ENCODE measurements at places on chromosomes 4 and X.

GRCh38 chr4:109682875-109683274 lies 20.4 kb downstream of the CASP6 start:
- no peak for DNase-seq

GRCh38 chrX:80602036-80602860 lies 182.0 kb downstream of the TENT5D start:
- no peak for DNase-seq

DNA sequence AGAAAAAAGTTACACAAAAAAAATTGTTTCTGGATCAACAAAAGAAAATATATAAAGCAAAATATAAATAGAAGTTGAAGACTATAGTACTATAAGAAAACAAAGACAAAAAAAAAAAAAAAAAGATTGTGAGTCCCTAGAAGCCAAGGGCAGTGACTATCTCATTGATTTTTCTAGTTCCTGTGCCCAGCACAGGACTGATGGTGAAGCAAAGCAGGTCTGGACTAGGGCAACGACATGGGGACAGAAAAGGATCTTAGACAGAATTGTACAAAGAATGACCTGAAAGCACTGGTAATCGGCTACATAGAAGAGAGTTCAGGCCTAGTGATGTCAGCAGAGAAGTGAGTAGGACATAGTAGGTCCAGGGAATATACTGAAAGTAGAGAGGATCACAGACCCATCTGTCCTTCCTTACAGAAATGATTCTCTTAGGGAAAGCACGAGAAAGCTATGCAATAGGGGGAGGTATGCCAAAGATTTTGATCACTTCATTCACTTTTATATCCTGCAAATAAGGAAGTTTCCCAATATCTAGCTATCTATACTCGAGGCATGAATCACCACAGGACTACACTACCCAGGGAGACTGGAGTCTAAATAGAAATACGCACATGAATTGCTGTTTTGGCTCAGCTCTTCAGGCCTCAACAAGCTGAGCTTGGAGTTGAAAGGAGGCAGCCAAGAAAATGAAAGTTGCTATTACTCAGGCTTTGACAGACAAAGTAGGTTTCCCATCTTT lies 230.9 kb upstream of the GPC4 start:
- DNase-seq: no peak

DNA sequence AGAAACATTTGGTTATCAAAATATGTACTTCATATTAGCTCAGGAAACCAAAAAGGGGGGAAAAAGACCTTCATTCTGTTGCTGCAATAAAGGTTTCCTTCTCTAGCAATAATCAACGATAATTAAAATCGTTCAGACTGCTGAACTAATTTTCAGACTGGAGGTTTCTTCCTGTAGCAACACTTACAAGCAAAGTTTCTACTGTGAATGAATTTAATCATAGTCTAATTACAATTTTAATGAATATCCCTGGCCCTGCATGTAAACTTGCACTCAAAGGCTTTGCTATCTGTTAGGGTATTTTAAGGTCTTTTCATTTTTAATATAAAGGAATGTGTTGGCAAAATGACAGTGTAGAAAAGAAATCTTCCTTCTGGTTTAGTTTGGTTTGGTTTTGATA lies 265.2 kb downstream of the QDPR start:
- no peak for DNase-seq

DNA sequence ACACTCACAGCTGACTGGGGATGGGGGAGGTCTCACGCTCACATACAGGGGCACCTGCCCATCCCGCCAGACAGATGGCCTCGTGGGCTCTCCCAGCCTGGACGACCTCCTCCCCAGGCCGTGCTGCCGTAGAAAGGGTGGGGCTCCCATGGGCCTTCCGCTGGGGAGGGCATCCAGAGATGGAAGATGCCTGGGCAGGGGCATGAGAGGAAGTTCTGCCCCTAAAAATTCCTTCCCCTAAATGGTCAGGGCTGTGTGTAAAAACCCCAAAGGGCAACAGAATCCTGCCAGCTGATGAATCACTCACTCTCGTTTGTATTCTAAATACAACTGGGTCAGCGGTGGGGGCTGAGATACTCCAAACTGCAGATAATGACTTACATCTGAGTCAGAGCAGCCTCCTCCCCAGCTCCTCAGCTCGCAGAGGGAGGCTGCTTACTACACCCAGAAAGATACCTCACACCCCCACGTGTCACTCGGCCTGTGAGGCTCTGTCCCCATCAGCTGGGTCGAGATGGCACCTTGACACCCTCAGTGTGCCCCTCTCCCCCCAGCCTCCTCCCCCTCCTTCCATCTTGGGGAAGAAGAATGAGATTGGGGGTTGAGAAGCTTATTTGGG lies 10.1 kb downstream of the WDR1 start:
- DNase-seq: no peak

- DNase-seq: peak; percentile 38
Observed at GRCh38 chr4:113468165-113469022, 293.1 kb downstream of the CAMK2D start.

DNA sequence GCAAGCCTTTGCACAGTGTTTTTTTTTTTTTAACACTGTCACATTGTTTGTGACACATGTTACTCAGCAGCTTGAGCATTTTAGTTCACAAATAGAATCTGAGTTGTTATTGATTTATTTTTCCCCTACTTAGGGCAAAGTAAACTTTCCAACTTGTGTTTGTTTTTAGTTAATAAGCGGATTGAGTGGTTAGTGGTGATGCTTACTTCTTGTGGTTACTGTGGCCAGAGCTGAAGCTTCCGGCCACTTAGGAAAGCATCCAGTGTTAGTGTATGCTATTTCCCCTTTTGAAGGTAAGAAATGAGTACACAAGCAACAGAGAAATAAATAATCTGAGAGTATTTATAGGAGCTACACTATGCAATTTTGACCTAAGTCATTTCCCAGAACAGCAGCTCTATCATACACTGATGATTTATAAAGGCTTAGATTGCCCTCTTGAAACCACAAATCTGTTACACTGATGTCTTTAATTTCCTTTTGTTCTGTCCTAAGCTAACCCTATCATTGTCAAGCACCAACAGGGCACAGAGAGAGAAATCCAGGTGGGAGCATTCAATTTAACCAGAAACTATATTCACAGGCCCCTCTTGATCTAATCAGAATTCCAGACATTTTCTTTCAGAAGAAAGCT lies 2464.6 kb downstream of the PCDH7 start:
- no peak for DNase-seq

DNA sequence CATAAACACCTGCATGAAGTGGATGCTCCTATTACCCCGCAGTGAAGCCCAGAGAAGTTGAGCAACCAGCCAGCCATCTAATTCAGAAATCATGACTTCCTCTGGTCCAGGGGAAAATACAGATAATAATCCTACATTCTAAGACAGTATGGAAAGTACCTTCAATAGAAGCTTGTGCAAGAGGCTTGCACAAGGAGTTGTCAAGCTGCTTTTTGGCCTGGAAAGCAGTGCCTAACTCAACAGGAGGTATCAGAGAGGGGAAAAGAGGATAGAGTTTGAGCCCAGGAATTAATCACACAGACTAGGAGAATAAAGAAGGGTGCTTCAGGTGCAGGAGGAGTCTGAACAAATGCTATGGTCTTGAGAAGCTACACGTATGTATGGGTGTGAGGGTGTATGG lies 26.7 kb downstream of the TMEM192 start:
- DNase-seq: no peak

DNA sequence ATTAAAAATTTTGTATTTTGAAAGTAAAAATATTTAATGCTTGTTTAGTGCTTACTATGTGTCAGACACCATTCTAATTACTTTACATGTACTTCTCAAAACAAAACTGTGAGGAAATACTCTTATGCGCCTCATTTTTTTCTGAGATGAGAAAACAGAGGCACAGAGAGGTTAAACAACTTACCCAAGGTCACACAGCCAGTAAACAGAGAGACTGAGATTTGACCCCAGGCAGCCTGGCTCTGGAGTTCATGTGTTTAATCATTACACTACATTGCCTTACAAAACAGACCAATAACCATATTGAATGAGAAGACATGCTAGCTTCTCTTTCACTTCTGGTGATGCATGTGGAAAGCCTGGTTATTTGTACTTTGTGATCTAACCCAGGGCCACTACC lies 86.3 kb downstream of the IGSF1 start:
- no peak for DNase-seq

DNA sequence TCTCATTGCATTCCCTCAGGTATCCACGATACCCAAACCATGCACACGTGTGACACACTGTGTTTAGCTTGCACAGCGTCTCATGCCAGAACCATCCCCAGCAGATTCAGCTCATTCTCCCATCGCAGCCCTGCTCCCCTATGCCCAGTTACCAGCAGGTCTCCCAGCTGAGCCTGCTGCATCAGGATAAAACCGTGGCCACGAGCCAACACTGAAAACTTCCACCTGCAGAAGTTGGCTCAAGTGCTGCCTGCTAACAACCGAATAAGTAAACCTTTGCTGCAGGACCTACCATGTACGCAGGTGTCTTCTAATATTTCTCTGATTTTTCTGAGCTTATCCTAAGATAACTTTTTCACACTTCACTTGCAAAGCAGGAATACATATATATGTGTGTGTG lies 120.4 kb upstream of the STS start:
- DNase-seq: no peak

GRCh38 chr4:40881096-40881495 lies 131.3 kb downstream of the NSUN7 start:
- DNase-seq: no peak

GRCh38 chr4:128228845-128229795 lies 58.5 kb downstream of the PGRMC2 start:
- DNase-seq: no peak

GRCh38 chrX:48806081-48806480 lies 4.2 kb downstream of the HDAC6 start:
- no peak for DNase-seq

GRCh38 chr4:82975792-82976191 lies 34.8 kb downstream of the LIN54 start:
- no peak for DNase-seq

DNA sequence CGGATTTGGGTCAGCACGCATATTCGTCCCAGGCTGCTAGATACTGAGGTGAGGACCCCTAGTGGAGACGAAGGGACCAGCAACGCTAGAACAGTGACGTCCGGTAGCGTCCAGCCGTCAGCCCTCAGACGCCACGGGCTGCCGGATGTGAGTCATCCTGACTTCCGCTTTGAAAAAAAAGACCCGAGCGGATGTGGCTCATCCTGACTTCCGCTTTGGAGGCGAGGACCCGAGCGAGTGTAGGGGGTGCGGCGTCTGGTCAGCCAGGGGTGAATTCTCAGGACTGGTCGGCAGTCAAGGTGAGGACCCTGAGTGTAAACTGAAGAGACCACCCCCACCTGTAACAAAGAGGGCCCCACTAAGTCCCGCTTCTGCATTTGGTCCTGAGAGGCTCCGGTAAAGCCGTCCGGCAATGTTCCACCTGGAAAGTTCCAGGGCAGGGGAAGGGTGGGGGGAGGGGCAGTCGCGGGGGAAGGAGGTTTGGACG lies at the start of gene MAGEB2:
Gene MAGEB2 (plus strand): TSS at position 207 of the 487 bp plus-strand sequence. CDS start 3,018 bp downstream, outside the sequence.
- DNase-seq: no peak

DNA sequence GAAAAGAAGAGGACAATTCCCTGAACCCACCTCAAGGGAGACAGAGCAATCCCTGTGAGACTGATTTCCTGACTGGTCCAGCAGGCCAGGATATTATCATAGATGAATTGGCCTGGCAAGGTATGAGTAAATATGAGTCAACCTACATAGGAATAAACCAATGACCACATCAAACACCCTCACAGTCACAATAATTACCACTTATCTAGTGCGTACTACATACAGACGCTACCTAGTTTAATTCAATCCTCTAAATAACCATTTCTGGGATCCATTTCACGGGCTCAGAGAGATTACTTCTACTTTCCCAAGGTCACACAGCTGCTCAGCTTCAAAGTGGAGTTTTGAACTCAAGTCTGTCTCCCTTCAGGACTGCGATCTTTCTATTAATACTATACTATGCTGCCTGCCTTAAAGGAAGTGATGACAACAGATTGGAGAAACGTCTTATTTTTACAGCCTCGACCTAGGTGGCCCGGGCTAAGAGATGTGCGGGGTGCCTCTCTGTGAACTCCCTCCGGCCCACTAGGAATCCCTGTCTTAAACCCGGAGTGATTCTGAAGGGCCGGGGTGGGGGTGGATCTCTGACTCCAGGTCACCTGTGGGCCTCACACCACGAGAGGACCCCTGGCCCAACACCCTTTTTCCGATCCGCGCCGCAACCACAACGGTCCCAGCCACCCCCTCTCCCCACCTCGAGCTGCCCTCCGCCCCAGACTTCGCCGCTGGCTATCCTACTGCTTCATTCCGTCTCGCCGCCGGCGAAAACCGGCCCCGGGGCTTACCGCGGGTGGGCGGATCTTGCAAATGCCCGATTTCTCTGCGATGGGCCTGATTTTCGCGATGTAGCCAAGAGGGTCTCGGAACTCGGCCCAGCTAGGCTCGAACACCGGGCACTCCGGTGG lies 800 bp downstream of the KDM5C start:
- no peak for DNase-seq

DNA sequence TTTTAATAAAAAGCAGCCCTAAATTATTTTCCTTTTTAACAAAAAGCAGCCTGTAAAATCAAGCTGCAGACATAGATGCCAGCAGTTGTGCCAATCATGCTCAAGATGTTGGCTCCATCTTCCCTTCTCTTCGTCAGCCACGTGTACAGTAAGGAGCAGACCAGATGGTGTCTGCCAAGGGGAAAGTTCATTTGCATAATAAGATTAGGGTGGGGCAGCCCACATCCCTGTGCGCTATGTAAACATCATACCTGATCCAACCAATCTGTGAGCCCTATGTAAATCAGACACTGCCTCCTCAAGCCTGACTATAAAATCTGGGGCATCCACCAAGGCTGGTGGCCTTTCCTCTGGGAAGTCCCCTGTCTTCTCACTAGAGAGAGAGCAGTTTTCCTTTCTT lies 23.1 kb upstream of the C1GALT1C1 start:
- no peak for DNase-seq

DNA sequence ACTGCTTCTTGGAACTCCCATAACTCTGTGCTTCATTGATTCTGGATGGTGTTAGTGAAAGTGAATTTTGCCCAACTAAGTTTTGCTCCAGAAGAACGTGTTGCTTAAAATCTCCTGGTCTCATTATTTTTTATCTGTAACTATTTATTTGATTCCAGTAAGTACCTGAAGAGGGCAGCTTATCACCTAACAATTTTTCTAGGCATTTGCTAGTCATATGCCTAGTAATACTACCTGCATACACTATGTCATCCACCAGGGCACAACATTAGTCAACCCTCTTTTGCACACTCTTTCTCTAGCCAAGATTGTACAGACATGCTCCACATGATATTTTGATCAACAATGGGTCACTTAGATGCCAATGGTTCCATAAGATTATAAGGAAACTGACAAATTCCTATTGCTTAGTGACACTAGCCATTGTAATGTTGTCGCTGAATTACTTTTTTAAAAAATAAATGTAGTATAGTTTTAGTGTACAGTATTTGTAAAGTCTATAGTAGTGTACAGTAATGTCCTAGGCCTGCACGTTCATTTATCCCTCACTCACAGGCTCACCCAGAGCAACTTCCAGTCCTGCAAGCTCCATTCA lies 499.9 kb upstream of the AADAT start:
- no peak for DNase-seq

DNA sequence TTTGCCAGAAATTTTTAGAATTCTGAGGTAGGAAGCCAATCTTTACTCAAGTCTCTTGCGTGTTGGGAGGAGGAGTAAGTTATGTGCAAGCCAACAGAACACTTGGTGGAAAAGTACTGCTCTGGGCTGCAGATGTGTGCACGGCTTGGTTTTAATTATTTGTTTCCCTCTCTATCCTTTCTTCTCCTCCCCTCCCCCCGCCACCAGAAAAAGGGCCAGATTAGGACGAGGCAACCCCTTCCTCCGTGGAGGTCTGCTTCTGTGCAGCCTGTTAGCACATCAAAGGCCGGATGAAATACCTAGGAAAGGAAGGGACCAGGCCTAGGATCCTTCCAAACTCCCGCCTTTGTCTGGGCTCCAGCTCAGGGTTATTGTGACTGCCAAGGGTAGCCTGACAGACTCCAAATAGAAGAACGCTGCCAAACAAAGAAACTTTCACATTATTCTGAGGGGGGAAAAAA lies 1.0 kb upstream of the PGRMC1 start:
- no peak for DNase-seq

Data from neuronal stem cell (in vitro differentiated cells).